NCI-H1436 treated with DMSO at 0.1 percent for 48 hours (cell line): ENCODE measurements at places on chromosomes 5 and 9.

DNA sequence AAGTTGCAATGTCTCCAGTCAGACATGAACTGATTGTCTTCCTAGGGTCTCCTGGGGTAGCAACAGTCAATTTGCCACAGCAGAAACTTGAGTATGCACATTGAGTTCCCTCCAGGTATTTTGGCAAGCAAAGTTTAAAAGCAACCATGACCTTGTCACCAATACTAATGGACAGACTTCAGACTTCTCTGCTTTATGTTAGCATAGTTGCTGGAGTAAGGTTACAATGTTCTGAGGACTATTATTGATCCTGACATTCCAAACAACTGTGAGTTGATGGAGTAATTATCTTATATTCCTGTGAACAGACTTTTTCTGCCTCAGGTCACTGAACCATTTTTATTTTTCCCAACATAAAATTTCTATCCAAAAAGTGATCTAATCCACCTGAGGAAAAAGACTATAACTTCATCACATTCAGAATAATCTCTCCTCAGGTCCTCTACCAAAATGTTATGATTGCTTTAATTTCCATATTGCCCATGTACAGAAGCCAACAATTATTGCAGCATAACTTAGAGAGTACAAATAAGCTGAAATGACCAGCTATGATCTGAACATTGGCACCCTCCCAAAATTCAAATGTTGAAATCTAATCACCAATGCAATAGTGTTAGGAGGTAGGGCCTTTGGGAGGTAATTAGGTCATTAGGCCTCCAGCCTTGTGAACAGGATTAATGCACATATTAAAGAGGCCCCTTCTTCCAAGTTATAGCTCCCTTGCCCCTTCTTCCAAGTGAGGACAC, 228.3 kb downstream of the PDE4D start:
- no peak for DNase-seq

DNA sequence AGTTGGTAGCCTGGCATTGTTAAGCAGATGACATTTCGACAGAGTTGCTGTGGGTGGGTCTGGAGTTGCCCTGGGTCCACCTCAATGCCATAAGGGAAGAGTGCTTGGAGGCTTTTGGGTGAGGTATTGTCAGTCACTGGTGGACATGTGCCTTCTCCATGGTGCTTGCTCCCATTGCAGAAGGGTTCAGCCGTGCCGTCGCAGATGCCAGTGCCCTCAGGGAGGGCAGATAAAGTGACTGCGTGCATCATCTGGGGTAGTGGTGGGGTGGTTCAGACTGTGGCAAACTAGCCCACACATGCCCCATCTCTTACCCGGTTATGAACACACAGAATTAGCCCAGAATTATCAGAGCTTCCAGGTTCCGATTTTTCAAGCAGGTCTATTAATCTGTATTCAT, 71.6 kb downstream of the FBXL7 start:
- no peak for DNase-seq

DNA sequence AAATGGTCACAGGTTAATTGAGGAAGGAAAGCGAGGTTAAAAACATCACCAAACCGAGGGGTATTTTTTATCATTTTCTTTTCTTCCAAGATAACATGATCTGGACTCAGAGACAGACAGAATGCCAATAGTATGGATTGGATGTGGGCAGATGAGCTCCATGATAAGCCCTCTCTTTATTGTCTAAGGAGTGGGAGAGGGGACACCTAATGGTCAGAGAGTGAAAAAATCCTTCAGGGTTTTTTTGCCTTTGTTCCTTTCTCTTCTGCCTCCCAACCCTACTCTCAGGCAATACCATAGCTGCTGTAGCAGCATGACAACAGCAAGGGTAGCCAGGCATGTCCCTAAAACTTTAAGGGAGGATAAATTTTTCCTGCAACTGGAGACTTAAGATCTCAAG, 94.7 kb downstream of the DIRAS2 start:
- no peak for DNase-seq

GRCh38 chr5:100683881-100684280, 148.7 kb downstream of the FAM174A start:
- DNase-seq = no peak

- DNase-seq = no peak
These were observed 15.3 kb downstream of the SEC61B start for GRCh38 chr9:99237356-99237755.

GRCh38 chr5:5217371-5217770, 77.2 kb downstream of the ADAMTS16 start:
- DNase-seq = no peak

- no peak for DNase-seq
These were observed 20.1 kb downstream of the DOCK2 start for GRCh38 chr5:169657127-169657526.

GRCh38 chr5:177606071-177607051, 6.4 kb downstream of the B4GALT7 start:
- no peak for DNase-seq

- DNase-seq = no peak
These were observed 368 bp downstream of the SURF1 start for GRCh38 chr9:133355881-133356357.

DNA sequence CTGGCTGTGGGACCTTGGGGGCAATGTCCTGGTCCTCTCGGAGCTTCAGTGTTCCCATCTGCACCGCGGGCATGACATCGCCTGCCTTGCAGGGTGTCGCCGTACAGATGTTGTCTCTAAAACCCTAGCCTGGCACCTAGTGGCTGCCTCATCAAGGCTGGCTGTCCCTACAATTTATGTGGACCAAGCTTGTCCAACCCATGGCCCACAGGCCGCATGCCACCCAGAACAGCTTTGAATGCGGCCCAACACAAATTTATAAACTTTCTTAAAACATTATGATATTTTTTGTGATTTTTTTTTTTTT, 18.3 kb upstream of the ASS1 start:
- DNase-seq = no peak

DNA sequence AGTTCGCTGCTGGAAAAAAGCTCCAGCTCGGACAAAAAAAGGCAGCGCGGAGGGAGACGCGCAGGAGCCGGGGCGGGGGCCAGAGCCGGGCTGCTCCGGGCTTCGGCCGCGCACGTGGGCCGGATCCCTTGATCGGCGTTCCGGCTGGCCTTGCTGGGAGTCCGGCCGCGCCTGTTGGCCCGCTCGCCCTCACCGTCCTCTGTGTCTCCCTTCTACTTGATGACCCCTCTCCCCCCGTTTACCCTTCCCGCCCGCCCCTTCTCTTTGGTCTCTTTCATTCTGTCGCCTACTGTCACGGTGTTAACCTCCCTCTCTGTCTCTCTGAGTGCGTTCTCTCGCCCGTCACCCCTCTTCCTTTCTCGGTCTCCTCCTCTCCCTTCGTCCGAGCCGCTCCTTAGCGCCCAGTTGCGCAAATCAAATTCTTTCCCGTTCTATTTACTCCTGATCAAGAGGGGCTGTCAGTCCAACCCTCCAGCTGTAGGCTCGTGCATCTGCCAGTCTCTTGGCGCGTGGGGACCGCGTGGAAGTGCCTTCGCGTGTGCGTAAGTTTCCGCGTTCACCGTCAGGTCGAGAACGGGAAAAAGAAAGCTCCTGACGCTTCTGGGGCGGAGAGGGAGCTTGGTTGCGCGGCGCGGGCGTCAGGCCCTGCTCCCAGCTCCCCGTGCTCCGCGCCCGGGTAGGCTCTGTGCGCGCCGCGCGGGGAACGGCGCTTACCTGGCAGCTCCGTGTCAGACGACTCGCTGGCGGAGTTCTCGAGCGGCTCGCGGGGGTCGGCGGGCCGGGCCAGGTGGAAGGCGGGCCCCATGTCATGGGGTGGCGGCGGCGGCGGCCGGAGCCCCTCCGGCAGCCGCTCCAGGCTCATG, 798 bp downstream of the PITX1 start:
- no peak for DNase-seq

DNA sequence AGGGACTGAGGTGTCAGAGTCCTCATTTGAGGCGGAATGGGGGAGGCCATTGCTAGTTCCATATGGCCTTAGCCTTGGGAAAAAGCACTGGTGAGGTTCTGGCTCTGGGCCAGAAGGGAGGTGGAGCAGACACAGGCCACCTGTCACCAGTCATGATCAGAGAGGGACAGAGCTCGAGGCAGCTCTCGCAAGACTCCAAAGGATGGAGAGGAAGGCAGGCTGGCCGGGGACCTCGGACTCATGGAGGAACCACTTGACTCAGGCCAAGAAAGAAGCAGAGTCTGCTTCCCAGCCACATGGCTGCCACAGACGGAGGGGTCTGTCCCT, 29.2 kb upstream of the NSMF start:
- no peak for DNase-seq

DNA sequence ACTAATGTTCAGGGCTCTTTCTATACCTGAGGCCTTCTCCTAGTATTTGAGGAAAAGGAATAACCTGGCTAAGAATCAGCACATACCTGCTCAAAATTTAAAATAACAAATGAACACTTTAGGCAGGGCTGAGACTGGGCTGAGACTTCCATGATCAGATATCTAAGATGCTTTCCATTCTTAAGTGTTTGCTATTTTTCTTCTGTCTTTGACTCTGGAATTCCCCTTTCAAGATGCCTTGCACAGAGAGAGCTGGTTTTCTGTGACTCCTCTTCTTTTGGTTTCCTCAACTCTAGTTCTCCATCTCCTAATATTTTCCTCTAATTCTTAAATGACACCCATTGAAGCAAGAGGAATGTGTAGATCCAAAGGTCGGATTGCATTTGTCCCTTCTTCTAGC, 61.1 kb downstream of the DPYSL3 start:
- no peak for DNase-seq

DNA sequence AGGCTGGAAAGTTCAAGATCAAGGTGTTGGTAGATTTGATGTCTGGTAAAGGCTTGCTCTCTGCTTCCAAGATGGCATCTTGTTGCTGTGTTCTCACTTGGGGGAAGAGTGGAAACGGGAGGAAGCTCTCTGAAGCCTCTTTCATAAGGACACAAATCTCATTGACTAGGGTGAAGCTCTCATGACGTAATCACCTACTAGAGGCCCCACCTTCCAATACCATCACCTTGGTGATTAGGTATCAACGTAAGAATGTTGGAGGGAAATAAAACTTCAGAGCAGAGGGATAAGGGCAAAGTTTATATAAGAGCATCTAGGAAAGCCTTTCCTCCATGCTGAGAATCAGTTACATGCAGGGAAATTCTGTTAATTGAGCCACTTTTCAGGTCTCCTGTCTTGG, 15.4 kb upstream of the KLF9 start:
- no peak for DNase-seq

DNA sequence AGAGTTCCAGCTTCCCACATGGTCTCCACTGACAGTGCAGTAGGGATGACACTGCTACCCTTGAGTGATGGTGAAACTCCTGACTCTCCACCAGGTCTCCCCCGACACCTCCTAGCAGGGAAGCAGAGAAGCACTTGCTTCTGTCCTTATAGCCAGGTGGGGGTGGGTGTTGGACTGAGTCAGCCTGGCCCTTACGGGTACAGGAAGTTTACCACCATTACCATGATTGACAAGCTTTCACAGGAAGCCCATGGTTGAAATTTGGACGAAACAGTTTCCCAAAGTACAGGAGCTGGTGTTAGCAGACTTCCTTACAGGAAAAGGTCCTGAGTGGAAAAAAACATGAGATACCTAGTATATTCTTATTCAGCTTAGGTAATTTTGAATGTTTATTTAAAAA, 3.1 kb upstream of the FBXL7 start:
- DNase-seq = no peak

DNA sequence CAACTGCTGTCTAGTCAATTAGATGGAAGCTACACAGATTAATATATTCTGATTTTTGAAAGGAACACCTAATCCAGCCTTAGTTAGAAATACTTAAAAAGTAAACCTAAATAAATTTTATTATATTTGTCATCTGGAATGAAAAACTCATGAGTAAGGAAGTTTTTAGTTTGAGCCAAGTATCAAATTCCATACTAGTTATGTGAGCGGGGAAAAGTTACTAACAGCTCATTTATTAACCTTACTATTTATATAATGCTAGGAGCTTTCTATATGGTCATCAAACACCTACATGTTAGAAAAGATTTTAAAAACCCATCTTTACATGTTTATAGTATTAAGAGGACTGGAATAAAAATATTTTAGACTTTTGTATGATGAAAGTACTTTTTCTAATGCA, 41.6 kb upstream of the POU5F2 start:
- no peak for DNase-seq

GRCh38 chr5:102762095-102762534, 7.0 kb downstream of the PAM start:
- no peak for DNase-seq

GRCh38 chr5:72487177-72487576, 20.0 kb downstream of the ZNF366 start:
- no peak for DNase-seq

GRCh38 chr5:112848116-112848811, 12.8 kb upstream of the SRP19 start:
- no peak for DNase-seq

- DNase-seq = no peak
These were observed 63.5 kb upstream of the TBC1D2 start for GRCh38 chr9:98318834-98319478.

- no peak for DNase-seq
These were observed 94.6 kb downstream of the ADAMTS2 start for GRCh38 chr5:179250561-179251225.

DNA sequence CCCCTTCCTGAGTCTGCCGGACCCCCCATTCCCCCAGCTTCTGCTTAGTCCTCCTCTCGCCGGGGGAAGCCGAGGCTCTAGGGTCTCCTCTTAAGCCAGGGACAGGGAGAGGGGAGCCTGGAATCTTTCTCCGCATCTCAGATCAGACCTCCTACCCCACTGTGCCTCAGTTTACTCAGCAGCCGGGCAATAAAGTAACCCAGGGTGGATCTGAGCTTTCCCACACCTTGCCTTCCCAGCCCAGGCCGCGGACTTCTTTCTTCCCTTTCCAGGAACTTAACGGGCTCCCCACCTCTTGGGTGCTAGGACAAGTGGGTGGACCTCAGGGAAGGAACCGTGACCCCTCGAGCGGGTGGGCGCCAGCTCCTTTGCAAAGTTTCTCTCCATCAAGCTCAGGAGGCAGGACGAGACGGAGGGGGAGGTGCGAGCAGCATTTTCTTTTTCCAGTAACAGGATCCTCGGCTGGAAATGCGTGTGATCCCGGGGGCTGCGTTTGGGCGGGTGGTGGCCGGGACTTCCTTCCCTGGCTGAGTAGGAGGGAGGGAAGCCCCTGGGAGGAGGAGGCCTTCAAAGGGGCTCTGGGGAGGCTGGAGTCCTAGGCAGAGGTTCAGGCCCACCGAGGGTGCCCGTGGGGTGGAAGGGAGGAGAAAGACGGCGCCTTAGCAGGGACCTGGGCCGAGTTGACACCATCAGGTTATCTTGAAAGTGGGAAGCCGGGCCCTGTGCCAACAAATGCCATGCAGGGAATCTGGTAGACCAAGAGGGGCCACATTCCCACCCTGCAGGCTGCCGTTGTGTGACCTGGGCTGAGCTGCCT, 795 bp downstream of the DAB2IP start:
- no peak for DNase-seq

- DNase-seq = no peak
These were observed 187.8 kb downstream of the MEF2C start for GRCh38 chr5:88695232-88695631.

GRCh38 chr5:37777432-37778130, 62.3 kb downstream of the GDNF start:
- DNase-seq = no peak

DNA sequence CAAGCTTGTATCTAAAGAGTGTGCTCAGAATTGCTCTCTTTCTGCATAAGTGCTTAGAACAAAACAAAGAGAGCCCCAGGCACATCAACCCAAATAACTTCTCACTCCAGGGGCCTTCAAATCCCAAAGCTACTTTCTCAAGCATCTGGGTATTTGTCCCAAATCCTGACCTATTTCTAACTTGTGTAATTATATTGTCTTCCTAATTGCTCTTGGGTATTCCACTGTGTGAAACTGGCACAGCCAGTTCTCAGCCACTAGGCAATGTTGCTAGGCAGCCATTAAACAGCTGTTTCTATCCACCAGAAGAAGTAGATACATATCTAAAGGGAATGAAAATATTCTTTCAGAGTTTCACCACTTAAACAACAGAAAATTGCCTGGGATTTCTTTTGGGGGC, 198.8 kb downstream of the PRELID2 start:
- DNase-seq = no peak
